ENCODE measurements at places on chromosomes 2 and 18. TPM values are rescaled to one million over a fixed set of nuclear protein-coding genes. Genes with fewer than 3 reads are reported as not detected.

GREB1 gene
- total RNA-seq = 7.4 TPM

TRABD2A gene
- 2.6 TPM for total RNA-seq

CHN1 gene
- 16.6 TPM for total RNA-seq

CDCA7 gene
- total RNA-seq = 0.83 TPM

GAREM2 gene
- 6.9 TPM for total RNA-seq

SEC11C gene
- 32.0 TPM for total RNA-seq

VWA3B gene
- total RNA-seq = not detected

DSC3 gene
- 0.32 TPM for total RNA-seq

SF3B1 gene
- total RNA-seq = 201 TPM

GKN2 gene
- total RNA-seq = not detected

KATNAL2 gene
- 3.9 TPM for total RNA-seq

HNMT gene
- 37.5 TPM for total RNA-seq

- DNase-seq = no peak
Observed at GRCh38 chr2:20213651-20214565, 11.0 kb downstream of the SDC1 start.

GRCh38 chr2:145415151-145415550, 895.2 kb upstream of the ZEB2 start:
- DNase-seq = no peak

GRCh38 chr2:21035974-21036707, 7.7 kb downstream of the APOB start:
- no peak for DNase-seq

DNA sequence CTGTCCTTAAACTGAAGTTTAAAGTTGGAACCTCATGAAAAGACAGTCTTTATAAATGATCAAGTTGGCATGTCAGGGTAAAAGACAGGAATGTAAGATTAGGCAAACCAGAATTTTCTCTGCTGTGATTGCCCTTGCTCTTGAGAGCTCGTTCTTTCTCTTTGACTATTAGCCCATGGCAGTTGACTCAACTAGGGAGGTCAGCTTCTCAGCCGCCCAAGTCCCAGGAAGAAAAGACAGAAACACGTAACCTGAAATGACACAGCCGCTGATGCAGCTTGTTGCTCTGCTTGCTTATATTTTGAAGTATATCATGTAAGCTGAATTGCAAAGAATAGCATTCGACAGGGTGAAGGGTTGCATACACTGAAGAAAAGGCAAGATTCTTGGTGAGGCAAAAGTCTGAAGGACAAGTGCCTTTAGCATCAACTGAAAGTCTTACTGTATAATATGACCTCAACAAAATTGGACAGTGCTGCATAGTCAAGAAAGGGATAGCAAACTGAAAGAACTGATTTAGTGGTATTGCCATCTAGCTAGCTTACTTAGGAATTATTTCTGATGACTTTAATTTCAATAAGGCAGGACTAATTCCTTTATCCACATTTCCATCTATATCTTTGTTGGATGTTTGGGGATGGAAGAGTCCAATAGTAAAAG, 54.7 kb downstream of the ARHGAP15 start:
- no peak for DNase-seq

DNA sequence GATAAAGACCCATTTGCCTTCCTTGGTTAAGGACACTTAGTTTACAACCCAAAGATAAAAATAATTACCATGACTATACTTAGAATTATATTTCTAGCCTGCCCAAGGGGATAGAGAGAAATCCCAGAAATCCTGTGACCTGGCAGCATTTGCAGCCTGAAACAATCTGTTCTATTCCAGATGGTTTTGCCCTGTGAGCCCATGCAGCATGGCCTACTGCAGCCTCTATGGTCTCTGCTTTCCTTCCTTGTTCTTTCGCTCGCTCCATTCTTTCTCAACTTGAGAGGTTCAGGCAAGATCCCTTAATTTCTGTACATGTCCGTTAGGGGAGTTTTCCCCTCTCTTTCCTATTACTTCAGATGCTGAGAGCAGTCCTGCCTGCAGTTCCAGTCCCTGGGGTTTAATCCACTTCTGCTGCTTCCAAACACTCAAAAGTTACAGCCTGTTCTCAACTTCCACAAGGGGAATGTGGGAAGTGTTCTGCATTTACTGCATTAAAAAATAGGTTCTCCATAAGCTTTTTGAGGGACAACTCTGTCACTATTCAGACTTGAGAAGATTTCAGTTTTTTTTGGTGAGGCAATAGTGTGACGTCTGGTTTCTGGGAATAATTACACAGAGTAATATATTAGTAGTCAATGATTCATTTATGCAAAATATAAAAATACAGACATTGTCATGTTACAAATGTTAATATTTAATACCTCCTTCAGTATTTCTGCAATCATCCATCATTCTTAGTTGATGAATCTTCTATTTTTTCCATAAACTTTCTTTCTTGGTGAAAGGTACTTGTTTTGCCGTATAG, 80.3 kb downstream of the CDCA7 start:
- DNase-seq = no peak

DNA sequence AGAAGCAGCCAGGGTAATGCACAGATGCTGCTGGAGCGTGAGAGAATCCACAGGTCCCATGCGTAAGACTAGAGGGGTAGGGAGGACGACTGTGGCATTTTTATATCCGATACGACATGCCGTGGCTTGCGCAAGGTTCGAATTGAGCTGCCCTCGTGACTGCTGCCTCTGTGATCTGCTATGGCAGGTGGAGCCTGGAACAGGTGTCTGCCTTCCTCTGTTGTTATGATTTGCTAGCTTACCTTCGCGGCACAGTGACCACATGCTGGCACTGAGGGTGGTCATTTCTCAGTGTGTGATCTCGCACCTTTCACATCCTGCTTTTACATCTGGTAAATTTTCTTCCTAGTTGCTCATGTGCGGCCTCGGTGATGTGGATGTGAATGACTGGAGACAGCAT, 240.2 kb downstream of the ALPK2 start:
- DNase-seq = no peak

GRCh38 chr2:27019931-27020855, 12.6 kb upstream of the TMEM214 start:
- DNase-seq = peak; percentile 89

- DNase-seq = no peak
Observed at GRCh38 chr18:35171315-35171987, 69.4 kb upstream of the ZNF397 start.

DNA sequence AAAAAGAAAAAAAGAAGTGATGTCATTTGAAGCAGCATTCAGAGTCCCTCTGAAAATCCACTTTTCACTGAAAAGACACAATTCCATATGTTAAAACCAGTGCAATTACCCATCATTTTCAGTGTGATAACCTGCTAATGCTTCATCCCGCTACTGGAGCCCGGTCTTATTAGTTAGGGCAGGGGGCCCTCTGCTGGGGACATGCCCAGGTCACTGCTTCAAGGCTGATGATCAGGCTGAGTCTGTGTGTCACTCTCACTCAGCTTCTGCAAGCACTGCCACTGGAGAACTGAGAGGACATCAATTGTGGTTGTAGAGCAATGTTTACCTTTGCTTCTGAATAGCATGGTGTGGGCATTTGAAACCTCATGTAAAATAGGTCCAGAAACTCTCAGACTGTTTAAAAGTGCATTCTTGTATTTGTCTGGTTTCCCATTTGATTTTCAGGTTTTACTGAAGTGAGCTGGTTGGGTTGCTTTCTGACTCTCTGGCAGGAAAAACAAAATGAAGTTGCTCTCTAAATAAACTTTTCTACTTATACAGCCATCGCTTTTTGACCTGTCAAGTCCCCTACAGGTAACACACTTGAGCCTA, 49.2 kb upstream of the NXPH2 start:
- DNase-seq = no peak

GRCh38 chr2:107107351-107107750, 221.4 kb upstream of the ST6GAL2 start:
- DNase-seq = no peak

GRCh38 chr18:69996951-69997798, 49.5 kb upstream of the CD226 start:
- DNase-seq = no peak

- no peak for DNase-seq
Observed at GRCh38 chr2:16209799-16210198, 269.4 kb downstream of the MYCN start.

DNA sequence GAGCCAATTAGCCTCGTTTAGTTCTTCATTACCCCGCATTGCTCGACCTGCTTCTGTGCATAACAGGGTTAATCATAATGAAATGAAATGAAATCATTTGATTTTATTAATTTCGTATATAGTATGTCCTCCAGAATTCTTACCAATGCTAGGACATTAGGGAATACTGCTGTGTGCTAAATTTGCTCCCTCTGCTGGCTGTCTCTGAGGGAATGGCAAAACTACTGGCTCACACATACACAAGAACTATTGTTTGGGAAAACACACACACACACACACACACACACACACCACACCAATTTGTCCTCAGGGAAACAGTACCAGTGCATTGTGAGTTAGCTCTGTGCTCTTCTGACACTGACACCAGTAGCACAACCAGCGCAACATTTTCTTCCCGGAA, 273.3 kb upstream of the TCF4 start:
- no peak for DNase-seq

- no peak for DNase-seq
Observed at GRCh38 chr2:62604336-62604735, 98.3 kb upstream of the TMEM17 start.

- DNase-seq = no peak
Observed at GRCh38 chr2:197076652-197077051, 150.1 kb upstream of the PGAP1 start.

DNA sequence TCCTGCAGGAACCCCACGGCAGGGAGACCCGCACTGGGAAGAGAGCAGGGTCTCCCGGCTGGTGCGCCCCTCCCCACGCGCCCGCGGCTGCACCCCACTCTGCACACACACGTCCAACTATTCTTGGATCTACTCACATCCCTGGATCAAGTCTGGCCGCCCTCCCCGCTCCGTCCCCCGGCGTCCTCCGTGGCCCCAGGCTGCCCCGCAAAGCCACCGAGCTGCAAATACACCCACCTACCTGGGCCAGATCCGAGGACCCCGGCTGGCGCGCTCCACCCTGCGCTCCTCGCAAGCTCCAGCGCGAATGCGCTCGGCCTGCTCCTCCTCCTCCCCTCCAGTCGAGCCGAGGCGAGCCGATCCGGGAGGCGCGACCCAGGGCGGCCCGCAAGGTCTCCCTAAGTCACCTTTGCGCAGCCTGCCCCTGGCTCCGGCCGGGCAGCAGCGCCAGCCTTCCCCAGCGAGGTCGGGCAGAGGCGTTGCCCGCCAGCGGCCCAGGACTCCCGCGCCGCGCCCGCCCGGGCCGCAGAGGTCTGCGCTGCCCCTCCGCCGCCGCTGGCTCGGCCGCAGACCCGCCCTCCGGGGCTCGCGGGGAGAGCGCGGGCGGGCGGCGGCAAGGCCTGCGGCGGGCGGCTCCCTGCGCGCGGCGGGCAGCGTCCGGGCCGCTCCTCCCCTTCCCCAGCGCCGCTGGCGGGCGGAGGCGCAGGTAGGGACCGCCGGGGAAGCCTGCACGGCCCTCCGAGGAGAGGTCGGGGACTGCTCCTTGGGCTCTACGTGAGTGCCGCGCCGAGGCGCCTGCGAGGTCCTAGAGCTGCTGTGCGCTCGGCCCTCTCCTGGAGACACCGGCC, 126.0 kb downstream of the OSBPL1A start:
- DNase-seq = peak; percentile 93

- no peak for DNase-seq
Observed at GRCh38 chr2:121335294-121336290, 50.6 kb upstream of the TFCP2L1 start.

GRCh38 chr2:242034996-242035814, 165.7 kb downstream of the RTP5 start:
- DNase-seq = peak; percentile 23

DNA sequence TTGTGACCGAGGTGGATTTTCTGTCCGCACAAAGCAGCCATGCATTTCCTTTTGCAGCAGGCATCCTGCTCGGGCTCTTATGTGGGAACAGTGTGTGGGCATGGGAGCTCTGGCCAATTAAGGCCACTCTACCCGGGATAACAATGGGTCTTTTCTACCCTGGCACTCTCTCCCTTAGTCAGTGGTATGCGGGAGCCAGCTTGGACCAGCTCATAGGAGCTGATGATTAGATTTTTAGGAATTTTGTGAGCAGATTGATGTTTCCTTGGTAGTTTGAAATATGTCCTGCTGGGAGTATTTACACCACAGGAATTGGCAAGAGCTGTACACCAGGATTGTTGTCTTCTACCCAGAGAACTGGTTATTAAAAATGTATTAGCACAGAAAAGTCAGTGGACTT, 89.3 kb downstream of the SPP2 start:
- DNase-seq = no peak

DNA sequence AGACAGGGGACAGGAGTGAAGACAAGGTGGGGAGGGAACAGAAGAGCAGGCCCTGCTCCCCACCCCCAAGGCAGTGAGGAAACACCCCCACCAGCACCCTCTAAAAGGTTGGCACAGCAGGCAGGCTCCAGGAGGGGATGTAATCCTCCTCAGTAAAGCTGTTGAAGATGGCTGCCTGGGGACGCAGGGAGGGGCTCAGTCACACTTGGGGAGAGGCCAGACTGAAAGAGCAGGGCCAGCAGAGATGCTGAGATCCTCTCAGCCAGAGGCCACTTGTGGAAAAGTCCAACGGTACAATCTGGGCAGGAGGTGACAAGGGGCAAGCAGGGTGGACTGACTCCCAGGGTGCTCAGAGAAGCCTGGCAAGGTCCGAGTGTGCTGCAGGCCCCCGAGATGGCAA, 154.8 kb upstream of the ID2 start:
- no peak for DNase-seq

GRCh38 chr2:200177971-200178911, 128.3 kb upstream of the SPATS2L start:
- no peak for DNase-seq

GRCh38 chr2:71925268-71926088, 222.2 kb downstream of the CYP26B1 start:
- peak; percentile 64 for DNase-seq

DNA sequence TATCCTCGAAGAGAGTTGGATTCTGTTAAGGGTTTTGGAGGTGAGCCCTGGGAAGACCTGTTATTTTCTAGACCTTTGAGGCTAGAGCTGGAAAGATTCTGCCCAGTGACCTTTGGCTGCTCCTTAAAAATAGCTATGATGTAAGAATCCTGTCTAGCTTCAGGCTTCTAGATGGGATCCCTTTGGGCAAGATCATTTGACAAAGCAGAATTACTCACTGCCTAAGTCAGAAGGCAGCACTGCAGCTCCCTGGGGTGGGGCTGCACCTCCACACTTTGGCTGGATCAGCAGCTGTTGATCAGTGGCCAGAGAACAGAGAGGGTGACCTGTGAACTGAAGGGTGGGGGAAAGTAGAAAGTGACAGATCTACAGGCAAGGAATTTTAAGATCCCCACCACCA, 103.8 kb downstream of the ASAP2 start:
- DNase-seq = peak; percentile 90

DNA sequence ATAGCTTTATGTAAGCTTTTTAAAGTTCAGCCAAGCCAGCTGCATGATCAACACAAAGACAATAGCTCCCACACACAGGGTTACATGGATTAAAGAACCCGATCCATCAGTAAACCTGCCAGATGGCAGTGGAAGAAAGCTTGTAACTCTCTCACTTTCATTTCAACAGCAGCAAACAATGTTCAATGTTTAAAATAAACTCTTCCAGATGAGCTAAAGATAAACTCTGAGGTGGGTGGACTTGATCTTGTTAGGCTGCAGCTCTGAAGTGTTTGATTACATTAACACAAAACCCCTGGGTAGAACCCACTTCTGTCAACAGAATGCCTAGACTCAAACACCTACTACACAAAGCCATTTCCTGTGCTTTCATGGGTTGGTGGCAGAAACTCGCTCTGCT, 13.9 kb downstream of the RDH14 start:
- DNase-seq = no peak

All from posterior vena cava (tissue), 2 donors.